ENCODE measurements at places on chromosomes 5 and 9.

DNA sequence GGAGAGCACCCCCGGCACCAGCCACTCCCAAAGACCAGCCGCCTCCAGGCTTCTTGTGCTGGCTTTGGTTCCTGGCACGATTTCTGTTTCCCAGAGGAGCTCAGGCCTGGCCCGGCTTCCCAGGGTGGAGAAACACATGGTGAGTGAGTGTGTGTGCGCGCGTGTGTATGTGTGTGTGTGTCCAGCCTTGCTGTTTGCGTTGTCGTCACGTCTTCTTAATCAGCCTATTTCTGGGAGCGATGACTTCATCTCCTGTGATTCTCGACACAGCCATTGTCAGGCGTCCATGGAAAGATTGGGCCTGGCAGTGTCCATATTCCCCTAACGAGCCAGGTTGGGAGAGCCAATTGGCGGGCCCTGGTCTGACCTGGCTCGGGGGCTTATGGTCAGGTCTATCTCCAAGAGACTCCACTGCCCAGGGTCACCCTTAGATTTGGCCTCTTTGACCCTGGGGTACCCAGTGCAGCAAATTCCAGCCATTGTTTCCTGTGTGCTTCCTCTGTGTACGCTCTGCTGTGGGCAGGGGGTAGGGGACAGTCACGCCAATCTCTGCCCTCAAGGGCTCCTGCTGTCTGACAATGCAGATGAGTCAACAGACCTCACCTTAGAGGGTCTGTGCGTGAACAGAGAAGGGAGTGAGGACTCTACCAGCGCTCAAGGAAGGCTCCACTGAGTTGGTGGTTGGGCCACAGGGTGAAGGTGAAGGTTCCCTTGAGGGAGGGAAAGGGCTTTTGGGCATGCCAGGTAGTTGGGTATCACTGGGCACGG is 73.8 kb downstream of the DAB2IP start:
- no peak for DNase-seq

- DNase-seq: no peak
Observed at GRCh38 chr9:13083963-13084528, 195.4 kb downstream of the MPDZ start.

GRCh38 chr9:93603011-93603410 is 26.6 kb downstream of the PHF2 start:
- no peak for DNase-seq

DNA sequence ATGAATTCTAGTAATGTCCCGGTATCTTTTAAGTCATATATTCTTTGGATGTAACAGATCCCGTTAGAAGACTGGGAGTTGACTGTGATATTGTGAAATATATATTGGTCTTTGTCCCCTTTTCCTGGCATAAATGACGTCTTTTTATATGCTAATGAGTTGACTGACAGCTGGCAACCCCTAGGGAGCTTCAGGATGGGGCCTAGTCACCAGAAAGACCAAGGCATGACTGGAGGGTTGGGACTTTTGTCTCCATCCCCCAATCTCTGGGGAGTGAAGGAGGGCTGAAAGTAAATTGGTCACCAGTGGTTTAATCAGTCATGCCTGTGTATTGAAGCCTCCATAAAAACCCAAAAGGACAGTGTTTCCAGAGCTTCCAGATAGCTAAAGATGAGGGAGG is 241.6 kb downstream of the PJA2 start:
- DNase-seq: no peak

DNA sequence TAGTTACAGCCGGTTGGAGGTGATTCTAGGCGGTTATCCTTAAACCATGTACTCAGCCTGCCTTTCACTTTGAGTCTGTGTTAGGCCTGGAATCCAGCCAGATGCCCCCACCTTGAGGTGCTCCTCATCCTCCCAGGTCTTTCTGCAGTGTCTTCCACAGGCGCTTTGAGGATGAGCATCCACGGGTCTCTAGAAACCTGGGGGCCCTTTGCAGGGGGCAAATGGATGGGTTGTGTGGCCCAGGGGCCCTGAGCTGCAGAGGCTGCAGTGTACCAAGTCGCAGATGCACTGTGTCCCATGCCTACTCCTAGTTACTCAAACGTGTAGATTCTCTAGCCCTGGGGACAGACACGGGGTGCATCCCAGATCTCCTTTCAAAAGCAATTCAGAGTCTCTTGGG is 242.1 kb upstream of the IRX1 start:
- DNase-seq: no peak

DNA sequence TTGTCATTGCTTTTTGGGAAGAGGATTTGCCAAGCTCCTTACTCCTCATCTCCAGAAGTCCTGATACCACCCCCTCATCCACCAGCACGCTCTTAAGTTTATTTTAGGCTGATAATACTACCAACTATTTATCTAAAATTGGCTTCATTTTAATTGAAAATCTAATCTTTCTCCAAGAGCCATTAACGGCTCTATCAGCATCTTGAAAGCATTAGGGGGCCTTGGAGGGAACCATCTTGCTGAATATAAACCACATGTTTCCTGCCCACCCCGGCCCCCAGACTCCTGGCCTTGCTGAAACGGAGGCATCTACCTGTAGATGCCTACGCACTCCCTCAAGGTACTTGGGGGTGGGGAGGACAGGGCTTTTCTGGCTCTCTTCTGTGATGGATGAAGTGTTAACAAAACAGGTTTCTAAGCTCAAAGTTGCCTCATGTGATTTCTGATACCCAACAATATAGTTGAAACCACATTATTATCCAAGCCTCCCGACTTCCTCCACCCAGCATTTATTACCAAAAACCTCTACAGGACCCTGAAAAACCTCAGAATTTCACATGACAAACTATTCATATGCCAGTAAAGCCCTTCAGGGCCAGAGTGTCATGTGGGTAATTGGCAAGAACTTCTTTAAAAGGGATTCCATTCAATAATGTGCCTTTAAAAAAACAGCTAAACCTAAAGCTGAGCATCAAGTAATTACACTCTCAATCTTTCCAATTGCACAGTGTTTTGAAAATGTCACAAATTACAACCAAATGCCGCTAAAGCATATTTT is 96.7 kb downstream of the SAXO1 start:
- no peak for DNase-seq

- no peak for DNase-seq
Observed at GRCh38 chr9:17993024-17993423, 414.2 kb downstream of the SH3GL2 start.

GRCh38 chr5:38535248-38535750 is 21.1 kb downstream of the LIFR start:
- DNase-seq: no peak

DNA sequence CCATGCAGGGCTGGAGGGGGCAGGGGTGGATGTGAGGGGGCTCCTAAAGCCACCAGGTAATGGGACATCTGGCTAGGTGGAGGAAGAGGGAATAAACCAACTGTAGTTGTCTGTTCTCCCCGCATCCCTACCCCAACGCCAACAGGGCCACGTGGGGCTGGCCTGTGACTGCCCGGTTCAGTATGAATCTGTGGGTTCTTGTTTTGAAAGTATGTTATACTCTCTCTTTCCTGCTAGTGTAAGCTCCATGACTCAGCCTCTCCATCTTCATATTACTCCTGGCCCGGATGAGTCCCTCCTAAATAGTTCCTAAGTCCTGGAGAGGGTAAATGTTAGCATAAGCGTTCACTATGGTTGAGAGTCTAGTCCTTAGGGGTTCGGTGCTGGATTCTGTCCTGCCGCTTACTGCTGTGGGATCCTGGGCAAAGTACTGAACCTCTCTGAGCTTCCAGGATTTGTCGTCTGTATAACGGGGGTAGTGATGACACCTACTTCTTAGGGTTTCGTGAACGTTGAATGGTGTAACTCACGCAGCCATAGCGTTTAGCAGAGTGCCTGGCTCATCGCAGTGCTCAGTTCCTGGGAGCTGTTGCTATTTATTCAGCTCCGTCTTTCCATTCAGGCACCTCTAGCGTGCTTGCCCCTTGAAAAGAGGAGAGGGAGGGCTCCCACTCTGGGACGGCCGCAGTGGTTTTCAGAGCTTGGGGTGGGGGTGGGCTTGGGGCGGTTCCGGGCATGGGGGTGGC is 28.8 kb downstream of the LHX2 start:
- DNase-seq: no peak

DNA sequence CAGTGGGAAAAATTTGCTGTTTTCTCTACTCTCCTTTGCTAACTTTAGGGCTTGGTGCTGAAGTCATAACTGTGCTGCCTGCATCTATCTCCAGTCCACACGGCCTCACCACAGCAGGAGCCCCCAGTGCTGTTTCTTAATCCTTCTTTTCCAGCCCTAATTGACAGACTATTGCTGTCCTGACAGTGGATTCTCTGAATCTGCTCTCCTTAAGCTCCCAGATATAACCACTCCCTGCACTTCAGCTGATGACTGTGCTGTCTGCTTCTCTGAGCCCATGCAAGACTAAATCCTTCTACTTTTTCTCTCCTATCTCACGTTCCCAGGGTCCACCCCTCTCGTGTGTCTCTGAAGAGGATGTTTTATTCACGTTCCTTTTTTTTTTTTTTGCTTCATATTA is 19.7 kb upstream of the GRIA1 start:
- DNase-seq: no peak

DNA sequence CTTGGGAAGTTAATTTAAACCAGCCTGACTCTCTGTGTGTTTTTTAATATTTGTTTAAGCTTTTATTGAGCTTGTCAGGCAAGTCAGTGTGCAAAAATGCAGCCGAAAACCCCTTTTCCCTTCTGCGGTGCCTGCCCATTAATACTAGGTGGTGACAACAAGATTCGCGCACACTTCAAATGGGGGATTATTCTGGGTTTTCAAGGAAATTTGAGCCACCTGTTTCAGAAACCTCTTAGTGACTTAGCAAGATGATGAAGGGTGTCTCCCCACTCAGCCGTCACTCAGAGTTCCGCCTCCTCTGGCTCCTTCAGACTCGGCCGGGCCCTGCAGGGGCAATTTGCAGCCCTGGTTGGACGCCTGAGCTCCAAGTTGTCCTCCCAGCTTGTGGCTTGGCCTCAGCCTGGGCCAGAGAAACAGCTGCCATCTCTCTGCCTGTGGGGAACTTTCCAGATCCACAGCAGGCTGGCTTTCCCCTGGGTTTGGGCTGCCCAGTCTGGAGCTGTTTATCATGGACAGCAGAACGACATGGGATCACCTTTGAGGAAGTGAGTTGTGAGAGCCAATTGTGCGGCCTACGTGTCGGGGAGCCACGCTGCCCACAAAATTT is 75.9 kb downstream of the SPRY4 start:
- no peak for DNase-seq

DNA sequence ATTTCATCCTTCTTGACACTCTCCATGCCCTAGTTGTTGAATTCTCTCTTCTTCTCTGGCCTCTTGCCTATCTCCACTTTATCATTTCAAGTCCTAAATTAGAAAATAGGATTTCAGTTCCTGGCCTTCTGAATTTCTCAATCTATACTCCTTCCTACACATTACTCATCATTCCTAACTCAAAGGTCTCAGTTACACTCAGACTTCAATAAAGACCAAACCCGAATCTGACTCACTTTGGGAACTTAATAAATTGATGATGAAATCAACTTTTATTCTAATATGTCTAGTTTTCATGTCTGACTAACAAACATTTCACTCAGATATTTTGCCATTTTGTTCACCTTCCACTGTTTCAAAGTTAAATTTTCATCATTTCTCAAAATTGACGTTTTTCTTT is 113.6 kb upstream of the TSLP start:
- no peak for DNase-seq

GRCh38 chr9:84374013-84374412 is 33.5 kb upstream of the SLC28A3 start:
- DNase-seq: no peak

DNA sequence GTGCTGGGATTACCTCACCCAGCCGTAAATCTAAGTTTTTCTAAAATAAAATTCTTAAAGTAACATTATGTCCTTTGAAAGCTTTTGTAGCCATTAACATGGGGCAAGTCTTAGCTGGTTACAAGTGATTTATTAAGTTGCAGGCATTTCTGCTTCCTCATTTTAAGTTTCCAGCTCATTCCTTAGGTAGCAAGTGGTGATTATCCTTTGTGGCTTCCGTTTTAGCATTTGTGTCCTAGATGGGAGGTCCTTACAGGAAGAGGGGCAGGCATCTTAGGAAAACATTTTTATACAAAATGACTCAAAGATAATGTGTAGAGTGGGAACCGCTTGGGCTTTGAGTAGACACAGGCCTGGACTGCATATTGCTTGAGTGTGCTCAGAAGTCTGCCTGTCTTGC is 35.0 kb upstream of the ROPN1L start:
- DNase-seq: no peak

GRCh38 chr9:18580151-18580550 is 106.2 kb downstream of the ADAMTSL1 start:
- no peak for DNase-seq

DNA sequence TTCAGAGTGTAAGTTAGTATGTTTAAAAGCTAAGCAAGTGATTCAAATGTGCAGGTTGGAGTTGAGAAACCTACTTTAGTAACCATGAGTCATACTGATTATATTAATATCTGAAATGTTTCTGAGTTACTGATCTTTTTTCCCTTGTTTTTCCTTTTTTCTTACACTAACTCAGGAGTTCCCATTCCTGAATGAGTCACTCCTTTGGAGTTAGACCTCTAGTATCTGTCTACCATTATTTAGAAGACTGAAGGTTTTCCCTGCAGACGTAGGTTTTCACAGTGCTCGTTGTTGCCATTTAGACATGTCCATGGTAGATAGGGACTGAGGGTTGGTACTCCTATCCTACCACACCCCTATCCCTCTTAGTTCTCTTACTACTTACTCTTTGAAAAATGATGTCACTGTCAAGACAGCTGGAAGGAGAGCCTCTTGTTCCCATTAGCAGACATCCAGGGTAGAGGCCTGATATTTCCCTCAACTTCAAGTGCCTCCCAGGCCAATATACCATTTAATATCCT is 20.2 kb downstream of the OCLN start:
- no peak for DNase-seq

DNA sequence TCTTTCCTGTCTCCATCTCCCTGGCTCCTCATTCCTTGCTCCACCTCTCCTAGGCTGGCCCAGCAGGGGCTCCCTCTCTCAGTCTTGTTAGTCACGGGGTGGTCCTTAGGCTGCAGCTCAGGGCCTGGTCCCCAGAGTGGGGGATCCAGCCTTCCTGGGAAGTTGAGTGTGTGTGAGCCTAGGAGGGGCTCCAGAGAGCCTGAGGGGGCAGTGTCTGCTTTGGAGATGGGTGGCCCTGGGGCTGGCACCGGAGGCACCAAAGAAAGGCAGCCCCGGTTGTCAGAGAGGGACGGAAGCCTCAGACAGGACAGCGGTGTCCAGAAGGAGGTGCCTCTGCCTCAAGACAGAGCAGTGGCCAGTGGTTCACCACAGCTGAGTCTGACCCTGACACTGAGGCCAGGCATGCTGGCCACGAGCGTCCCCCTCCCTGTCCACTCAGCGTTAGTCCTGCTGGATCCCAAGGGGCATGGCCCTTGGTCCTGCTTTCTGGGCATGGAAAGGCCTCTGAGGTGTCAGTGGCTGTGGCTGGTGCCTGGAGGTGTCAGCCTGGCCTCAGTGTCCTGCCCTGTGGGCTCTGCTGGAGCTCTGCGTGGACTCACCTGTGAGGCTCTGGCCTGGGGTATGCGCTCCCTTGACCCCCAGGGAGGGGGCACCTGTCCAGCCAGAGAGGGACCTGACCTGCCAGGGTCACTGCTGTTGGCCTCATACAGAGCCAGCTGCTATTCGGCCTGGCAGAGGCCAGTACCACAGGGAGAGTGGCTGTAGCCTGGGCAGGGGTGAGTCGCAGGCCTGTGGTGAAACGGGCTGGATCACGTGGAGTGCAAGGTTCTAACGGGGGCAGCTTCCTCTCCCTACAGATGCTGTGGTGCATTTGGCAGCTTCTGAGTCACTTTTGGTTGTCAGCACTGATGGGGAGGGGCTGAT is 130.6 kb downstream of the CACNA1B start:
- DNase-seq: no peak

GRCh38 chr9:100219347-100219746 is 120.3 kb downstream of the INVS start:
- DNase-seq: no peak

- no peak for DNase-seq
Observed at GRCh38 chr5:54558362-54558761, 40.8 kb downstream of the SNX18 start.

- DNase-seq: no peak
Observed at GRCh38 chr5:84688566-84688965, 303.9 kb upstream of the EDIL3 start.
